Activated CD4-positive, alpha-beta T cell treated with anti-CD3 and anti-CD28 coated beads, Interleukin-2, Interleukin-6, amounts not matched to agents 100 ng/mL and 50 ng/mL, durations not matched to agents 16 hours and 8 hours (primary cell): ENCODE measurements at places on chromosomes 3 and 15.

DNA sequence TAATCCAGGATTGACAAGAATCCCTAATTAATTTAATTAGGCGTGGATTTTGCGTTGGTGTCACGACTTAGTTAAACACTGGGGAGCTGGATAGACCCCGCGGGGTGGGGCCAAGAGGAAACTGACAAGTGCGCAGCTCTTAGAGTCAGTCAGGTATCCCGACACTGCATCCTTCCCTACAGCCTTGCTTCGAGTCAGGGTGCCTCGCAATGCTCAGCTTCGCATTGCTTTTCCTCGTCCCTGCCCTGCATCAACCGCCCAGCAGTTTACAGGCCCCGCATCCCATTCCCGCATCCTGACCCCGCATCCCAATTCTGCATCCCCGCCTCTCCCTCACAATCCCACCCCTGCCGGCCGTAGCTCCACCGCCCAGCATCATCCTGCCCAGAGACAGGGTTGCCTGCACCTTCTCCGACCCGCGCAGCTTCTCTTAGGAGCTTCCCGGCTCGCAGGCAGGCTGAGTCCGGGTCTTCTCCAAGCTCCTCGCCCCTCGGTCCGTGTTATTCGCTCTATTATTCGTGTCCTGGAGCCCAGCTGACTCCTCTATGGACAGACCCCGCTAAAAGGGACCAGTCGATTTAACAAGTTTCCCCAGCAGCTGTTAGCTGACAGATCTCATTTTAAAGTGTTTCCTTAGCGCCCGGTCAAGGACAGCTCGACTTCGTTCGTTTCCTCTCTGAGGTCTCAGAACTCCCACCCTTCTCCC is 699 bp upstream of the SHOX2 start:
- DNase-seq: no peak

GRCh38 chr3:173397161-173398110 is at the start of gene NLGN1:
Gene NLGN1 (plus strand): TSS chr3:173397744.
- DNase-seq: no peak

DNA sequence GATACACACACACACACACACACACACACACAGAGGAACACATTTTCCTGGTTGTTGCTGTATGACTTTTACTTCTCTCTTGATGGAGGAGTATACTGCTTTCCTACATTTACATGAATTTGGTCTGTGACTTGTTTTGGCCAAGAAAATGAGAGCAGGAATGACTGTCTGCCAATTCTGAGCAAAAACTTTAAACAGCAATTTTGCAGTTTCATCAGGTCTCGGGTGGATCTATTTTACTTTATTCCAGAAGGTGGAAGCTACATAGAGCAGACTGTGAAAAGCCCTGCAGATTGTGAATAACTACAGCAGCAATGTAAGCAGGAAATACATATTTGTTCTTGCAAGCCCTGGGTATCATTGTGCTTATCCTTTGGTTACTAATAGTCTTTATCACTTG is 1350.0 kb upstream of the EPHA6 start:
- DNase-seq: no peak

DNA sequence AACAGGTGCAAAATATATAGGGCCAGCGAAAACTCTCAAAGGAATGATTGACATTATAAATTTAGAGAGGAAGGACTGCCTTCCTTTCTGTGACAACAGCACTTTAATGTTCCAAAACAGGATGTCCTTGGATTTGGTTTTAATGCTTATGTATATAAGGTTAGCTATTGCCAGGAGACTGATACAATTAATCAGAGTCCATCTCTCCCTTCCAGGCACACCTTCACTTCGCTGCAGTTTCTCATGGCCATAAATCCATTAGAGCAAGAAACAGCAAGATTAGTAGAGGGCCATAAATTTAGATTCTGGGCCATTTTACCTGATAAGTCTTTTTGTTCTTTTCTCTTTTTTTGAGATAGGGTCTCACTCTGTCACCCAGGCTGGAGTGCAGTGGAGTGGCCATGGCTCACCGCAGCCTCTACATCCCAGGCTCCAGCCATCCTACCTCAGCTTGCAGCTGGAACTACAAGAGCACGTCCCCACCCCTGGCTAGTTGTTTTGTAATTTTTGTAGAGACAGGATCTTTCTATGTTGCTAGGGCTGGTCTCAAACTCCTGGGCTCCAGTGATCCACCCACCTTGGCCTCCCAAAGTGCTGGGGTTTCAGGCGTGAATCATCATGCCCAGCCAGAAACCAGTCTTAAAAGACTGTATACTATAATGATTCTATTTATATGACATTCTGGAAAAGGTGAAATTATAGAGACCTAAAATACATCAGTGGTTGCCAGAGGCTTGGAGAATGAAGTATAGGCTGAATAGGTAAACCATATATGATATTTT is 15.7 kb upstream of the TFRC start:
- DNase-seq: no peak

DNA sequence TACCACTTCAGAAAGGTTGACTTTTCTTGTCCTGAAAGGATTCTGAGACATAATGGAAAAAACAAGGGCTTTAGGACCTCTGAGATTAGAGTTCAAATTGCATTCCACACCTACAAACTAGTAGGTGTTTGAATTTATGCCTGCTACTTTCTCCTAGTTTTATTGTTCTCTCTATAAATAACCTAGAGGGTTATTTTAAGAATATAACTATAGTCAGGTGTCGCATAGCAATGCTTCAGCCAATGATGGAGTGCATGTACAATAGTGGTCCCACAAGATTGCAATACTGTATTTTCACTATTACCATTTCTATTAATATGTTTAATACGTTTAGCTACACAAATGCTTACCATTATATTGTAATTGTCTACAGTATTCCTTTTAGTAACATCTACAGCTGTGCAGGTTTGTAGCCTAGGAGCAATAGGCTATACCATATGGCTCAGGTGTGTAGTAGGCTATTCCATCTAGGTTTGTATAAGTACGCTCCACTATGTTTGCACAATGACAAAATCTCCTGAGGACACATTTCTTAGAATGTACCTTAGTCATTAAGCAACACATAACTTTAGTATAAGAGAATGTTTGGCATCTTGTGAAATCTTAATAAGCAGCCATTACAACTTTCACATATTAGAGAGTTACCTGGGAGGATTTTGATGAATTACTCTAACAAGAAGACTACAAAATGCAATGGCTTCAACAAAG is 1352.5 kb downstream of the ZPLD1 start:
- no peak for DNase-seq

GRCh38 chr3:32138545-32139104 is 32.2 kb downstream of the GPD1L start:
- no peak for DNase-seq

DNA sequence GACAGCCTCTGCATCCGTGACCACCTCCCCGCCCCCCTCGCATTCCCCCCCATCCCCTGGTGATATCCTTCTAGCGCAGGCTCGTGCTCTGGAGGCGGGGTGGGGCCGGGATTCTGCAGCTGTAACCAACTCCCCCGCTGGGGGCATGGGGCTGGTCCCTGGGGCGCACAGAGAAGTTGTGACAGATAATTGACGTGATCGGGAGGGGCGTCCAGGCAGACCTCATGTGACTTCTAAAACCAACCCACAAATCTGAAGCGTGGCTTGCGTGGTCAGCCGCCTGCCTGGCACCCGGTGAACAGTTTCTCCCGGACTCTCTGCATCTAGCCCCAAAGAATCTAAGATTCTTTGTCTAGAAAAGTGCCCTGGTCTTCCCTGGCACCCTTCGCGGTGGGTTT is 100.6 kb upstream of the IGF1R start:
- DNase-seq: peak; percentile 1

DNA sequence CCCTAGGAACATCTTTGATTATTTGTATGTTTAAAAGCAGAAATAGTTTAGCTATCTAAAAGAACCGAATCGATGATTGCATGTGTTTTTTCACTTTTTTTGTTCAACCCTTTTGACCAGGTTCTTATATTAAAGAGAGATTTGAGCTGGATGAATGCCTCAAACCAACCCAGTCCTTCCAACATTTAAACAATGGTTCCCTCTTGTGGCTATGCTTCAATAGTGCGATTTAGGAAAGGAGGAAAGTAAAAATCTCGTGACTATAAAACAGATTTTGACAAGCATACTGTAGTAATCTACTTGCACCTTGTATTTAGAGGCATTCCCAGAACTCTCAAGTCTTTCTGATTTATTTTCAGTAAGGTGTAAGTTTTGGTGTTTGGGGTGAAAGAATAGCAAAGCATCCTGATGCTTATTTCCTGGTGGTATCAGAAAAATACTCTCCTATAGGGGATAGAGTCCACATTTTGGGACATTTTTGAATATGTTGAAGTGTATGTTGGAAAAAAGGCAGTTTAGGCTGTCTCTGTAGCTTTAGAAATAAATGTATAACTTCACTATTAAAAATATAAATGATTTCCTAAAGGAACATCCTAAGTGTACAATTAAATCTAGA is 159.6 kb upstream of the KCNH8 start:
- peak; percentile 62 for DNase-seq

- DNase-seq: no peak
Observed at GRCh38 chr15:54345827-54346226, 367.6 kb downstream of the UNC13C start.

DNA sequence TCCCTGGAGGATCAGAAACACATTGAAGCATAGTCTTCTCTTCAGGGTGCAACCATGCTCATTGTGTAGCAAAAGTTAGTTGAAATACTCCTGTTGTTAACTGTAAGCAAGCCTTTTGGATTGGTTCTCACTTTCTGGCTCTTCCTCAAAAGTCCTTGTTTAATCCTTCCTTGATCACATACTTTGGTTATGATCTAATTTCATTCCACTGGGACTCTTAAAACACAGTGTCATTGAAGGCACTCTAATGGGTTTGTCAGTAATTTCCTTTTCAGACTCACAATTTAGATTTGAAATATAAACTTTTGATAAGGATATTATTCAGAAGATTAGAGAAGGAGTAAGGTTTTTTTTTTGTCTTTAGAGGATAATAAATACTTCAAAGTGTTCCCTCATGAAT is 451.7 kb upstream of the SGO1 start:
- DNase-seq: no peak

DNA sequence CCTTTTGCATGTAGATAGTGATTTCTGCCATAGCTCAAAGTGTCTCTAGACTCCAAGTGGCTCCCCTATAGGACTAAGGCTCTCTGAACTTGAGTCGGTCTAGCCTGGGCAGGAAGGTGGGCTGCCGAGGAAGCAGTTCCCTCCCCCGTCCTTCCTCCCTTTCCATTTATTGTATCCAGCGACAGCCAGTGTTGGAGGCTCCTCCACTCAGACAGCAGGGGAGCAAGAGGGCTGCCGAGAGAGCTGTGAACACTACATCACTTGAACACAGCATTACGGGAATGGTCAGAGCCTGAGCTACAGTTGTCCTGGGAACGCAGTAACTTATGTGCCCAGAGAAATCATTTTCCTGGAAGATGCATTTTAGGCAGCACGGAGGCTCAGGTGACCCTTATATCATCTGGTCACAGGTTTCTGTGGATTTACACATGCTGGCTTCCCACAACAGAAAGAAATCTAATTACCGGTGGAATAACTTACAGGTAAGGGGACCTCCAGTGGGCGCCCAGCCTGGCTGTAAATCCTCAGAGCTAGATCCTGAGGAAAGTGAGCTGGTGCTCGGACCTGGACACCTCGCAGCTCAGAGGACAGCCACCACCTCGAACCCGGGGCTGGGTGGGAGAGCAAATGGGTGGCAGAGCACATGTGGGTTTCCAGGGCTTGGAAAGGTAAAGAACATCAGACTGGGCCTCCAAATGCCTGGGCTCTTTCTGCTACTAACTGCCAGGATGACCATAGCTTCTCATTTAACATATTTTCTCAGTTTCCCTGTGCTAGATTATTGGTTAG is 197.1 kb downstream of the UACA start:
- no peak for DNase-seq

- DNase-seq: no peak
Observed at GRCh38 chr3:107662586-107662985, 139.8 kb downstream of the BBX start.

GRCh38 chr15:78997981-78998499 is 53.2 kb upstream of the CTSH start:
- no peak for DNase-seq

DNA sequence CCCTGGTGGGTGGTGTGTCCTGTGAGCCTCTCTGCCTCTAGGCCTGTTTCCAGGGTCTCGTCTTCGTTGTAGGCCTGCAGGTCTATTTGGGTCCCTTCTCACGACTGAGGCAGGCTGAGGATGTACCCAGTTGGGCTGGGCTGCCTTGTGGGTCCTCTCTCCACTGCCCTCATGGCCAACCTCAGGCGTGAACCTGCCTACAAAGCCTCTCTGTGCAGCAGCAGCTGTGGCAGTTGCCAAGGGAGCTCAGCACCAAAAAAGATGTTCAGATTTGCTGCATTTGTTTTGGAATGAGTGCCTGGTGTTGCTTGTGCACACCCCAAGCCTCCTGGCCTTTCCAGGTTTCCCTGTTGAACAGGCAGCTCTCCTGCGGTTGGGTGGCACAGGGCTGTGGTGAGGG is 13.4 kb downstream of the KLF13 start:
- DNase-seq: no peak

DNA sequence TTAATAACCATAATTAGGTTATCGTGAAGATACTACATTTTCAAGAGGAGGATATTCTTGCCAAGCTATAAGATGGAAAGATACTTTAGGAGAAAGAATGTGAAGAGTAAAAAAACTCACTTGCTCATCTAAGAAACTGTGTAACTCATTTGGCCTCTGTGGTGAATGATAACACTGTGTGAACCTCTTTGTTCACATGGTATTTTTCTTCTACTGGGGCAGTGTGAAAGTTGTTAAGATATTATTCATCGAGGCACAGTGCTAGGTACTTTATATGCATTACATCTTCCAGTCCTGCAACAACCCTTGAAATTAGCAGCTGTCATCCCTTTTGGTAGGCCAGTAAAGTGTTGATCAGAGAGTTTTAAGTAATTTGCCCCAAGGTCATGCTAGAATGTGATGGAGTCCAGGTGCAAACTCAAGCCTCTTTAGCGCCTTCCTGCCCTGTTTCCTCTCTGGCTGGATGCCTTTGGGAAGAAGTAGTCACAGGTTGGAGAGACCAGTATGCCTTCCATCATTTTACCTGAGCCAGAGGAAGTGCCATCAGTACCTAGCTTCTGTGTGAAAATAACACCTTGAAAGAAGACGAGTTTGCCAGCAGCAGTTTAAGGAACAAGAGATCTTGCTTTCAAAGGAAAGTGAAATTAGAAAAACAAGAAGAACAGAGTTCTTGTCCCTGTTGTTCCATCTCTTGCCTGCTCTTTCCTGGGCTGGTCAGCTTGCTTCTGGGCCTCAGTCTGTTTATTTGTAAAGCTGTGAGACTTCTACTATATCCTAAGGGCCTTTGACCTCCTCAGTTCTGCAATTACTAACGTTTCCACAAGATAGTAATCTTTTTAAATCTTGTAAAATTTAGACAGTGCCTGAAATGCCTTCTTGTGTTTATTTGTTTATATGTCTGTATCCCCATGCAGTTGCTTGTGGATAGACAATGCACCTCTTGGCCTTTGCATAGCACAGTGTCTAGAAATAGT is 179.3 kb downstream of the FNDC3B start:
- no peak for DNase-seq
